Activated CD4-positive, alpha-beta T cell treated with anti-CD3 and anti-CD28 coated beads, Interleukin-2, amount 10 ng/mL, durations not matched to agents 7 days and 5 days (primary cell): ENCODE measurements at places on chromosomes 2 and 18. TPM values are rescaled to one million over a fixed set of nuclear protein-coding genes. Genes with fewer than 3 reads are reported as not detected.

DNA sequence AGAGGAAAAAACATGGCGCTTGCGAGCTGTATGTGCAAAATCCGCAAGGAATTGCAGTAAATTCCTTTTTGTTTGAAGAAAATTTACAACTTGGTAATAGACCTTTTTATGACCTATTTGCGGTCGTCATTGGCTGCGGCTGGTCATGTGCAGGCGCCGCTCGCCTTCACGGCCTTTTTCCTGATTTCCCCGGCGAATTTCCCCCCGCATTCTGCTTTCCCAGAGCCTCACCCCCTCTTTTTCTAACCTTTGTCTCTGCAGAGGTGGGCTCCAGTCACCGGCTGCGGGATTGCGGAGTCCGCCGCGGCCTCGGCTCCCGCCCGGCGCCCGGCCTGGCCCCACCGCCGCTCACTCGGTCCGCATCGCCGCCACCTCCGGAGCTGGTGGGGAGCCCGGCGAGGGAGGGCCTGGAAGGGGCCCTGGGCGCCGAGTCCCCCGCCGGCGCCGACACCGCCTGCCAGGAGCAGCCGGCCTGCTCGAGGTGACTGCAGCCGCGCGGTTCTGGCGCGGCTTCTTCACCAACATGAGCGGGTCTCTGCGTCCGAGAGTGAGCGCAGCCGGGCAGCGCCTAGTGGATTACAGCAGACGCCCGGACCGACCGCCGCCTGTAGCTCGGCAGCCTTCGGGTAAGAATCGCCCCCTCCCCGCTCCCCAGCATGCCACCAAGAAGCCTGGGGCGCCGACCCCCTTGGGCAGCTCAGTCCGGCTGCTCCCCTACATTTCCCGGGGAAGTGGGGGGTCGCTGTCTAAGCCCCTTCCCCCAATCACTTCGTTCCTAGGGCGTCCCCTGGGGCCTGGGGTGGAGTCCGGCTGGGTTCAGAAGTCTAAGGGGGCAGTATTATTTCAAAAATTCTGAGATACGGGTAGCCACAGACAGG is 7.1 kb downstream of the HOXD8 start:
- H3K36me3 ChIP-seq, result peaks cover 4% of the 10 kb centered on the region
- peaks cover 86% of the 10 kb centered on the region for H3K27me3 ChIP-seq
- DNase-seq, result no peak
- peaks cover 36% of the 10 kb centered on the region for H3K4me1 ChIP-seq

DNA sequence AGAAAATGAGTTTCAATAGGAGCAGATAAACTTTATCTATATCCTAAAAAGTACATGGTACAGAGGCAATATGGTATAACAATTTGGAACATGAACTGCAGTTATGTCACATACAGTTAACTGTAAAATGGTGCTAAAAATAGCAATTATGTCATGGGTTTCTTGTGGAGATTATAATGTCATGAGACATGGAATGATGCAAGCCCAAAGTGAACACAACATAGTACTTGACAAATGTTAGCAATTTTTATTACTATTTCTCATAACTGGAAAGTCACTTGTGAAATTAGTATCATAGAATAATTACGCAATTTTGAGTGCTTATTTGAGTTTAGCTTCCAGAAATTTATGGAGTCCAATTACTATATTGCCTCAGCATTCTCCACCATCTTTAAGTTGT is 1263.4 kb downstream of the DSC3 start:
- DNase-seq, result no peak
- no peaks in the 10 kb centered on the region for H3K36me3 ChIP-seq
- H3K4me3 ChIP-seq, result no peak overlapping the region
- no peaks in the 10 kb centered on the region for H3K27me3 ChIP-seq

SATB2 gene
- total RNA-seq, result 0.07 TPM

DNA sequence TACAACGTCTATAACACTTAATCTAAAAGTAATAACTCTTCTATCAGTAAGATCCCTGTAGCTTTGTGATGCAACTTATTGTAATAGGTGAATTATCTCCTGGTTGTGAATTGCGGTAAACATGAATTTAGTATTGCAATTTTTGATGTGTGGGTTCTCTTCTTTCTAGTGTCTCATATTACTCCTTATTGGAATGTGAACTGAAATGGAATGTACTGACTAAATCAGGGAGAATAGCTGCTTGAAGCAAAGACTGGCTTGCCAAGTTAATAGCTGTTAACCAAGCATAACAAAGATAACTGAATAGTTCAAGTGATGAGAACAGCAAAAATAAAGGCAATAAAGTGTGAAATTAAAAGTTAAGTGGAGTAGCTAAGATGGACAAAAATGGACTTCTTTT is 60.5 kb upstream of the TFPI start:
- no peaks in the 10 kb centered on the region for H3K36me3 ChIP-seq
- H3K27me3 ChIP-seq, result no peaks in the 10 kb centered on the region
- H3K27ac ChIP-seq, result no peak overlapping the region
- H3K4me1 ChIP-seq, result no peaks in the 10 kb centered on the region
- H3K4me3 ChIP-seq, result no peak overlapping the region

SULT1C4 gene
- not detected for total RNA-seq

DNA sequence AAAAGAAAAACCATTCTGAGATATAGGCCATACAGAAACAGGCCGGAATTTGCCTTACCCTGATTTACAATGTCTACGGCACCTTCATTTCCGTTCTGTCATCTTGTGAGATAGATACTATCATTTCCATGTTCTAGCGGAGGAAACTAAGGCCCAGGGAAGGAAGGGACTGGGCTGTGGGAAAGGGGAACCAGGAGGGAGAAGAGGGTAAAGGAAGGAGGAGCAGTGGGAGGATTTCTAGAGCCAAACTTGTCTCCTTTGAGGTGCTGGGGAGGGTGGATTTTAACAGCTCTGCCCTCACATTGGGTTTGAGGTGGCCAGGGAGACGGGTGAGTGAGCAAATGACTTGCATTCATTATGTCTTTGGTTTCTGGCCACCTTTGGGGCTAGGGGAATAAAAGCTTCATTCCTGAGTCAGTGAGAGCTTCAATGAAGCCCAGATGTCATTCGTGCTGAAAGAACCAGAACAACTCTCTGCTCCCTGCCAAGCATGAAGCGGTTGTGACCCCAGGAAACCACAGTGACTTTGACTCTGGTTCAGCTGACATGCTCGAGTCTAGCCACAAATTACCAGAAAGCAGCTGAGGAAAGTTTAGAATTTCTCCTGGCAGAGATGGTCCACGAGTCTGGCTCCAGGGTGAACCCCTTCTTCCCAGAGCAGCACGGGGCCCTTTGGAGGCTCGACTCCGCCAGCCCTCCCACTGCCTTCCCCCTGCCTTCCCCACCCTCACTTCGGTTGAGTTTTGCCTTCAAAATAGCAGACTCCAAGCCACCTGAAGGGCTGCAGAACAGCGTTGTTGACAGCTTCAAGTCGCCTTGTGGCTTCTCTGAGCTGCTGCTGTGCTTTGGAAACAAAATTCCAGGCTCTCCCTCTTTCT is 3.8 kb downstream of the ACTG2 start:
- no peaks in the 10 kb centered on the region for H3K27me3 ChIP-seq
- peak overlapping the region; percentile 42 for H3K4me3 ChIP-seq
- DNase-seq, result peak; percentile 64
- peaks cover 44% of the 10 kb centered on the region for H3K4me1 ChIP-seq

PRSS56 gene
- total RNA-seq, result not detected

GRCh38 chr18:76405681-76406356 is 89.2 kb downstream of the ZNF516 start:
- no peak overlapping the region for H3K27ac ChIP-seq
- no peaks in the 10 kb centered on the region for H3K27me3 ChIP-seq
- peak; percentile 57 for DNase-seq
- peaks cover 7% of the 10 kb centered on the region for H3K4me1 ChIP-seq
- H3K36me3 ChIP-seq, result no peaks in the 10 kb centered on the region
- no peak overlapping the region for H3K4me3 ChIP-seq

- no peaks in the 10 kb centered on the region for H3K36me3 ChIP-seq
- H3K4me3 ChIP-seq, result no peak overlapping the region
- H3K27me3 ChIP-seq, result peaks cover 8% of the 10 kb centered on the region
- no peak overlapping the region for H3K27ac ChIP-seq
- DNase-seq, result no peak
- H3K4me1 ChIP-seq, result no peaks in the 10 kb centered on the region
Observed at GRCh38 chr2:205580212-205580987, 101.9 kb upstream of the NRP2 start.

GRCh38 chr18:49817947-49818346 is 4.6 kb upstream of the ACAA2 start:
- peaks cover 79% of the 10 kb centered on the region for H3K4me1 ChIP-seq
- H3K27ac ChIP-seq, result peak overlapping the region; percentile 32
- DNase-seq, result no peak

- H3K4me3 ChIP-seq, result no peak overlapping the region
- H3K27ac ChIP-seq, result no peak overlapping the region
- H3K36me3 ChIP-seq, result no peaks in the 10 kb centered on the region
- no peak for DNase-seq
Observed at GRCh38 chr18:35549564-35549963, 32.0 kb upstream of the GALNT1 start.

DNA sequence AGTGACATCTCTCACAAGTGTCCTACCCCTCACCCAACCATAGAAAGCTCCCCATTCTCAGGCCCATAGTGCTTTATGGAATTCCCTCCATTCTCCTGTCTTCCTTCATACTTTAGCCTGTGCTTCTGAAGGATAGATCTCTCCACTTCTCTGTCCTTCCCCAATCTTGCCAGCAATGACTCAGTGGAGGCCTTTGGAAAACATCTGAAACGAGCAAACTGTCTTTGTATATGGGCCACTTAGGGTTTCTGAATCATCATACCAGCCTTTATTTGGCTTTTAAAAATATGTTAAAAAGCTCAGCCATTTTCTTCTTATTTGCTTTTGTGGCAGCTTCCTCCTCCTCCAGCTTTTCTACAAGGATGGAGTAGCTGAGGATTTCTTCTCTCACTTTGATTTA is 65.6 kb upstream of the ZNF385B start:
- no peak overlapping the region for H3K27ac ChIP-seq
- H3K4me1 ChIP-seq, result no peaks in the 10 kb centered on the region
- H3K4me3 ChIP-seq, result no peak overlapping the region
- no peak for DNase-seq
- no peaks in the 10 kb centered on the region for H3K27me3 ChIP-seq
- H3K36me3 ChIP-seq, result no peaks in the 10 kb centered on the region

GRCh38 chr18:3511980-3512379 is 62.0 kb downstream of the TGIF1 start:
- no peak overlapping the region for H3K4me3 ChIP-seq
- no peak for DNase-seq
- no peaks in the 10 kb centered on the region for H3K27me3 ChIP-seq
- H3K27ac ChIP-seq, result no peak overlapping the region

DNA sequence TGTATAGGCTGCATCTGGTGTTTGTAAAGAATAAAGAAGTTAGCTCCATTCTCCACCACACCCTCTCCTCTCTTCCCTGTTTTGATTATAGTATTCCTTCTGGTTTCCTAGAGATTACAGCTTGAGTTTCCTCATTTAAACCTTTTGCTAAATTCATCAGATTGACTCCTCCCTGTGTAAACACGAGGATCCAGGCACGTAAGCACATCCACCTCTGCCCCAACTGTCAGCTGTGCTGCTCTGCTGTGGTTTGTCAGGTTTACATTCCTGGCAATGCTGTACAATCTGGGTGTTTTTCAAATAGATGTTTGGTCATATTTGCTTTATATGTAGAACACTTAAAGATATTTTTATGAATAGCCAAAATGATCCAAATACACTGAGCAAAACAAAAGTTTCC is 302.8 kb downstream of the PTGR3 start:
- H3K27ac ChIP-seq, result no peak overlapping the region
- no peaks in the 10 kb centered on the region for H3K36me3 ChIP-seq
- H3K4me3 ChIP-seq, result no peak overlapping the region
- no peaks in the 10 kb centered on the region for H3K27me3 ChIP-seq

GRCh38 chr2:59935005-59935404 is 618.4 kb downstream of the BCL11A start:
- H3K4me3 ChIP-seq, result no peak overlapping the region
- no peak for DNase-seq
- H3K27ac ChIP-seq, result no peak overlapping the region
- no peaks in the 10 kb centered on the region for H3K36me3 ChIP-seq
- no peaks in the 10 kb centered on the region for H3K27me3 ChIP-seq

GRCh38 chr2:97878865-97879264 is 116.9 kb downstream of the TMEM131 start:
- H3K27ac ChIP-seq, result no peak overlapping the region
- no peak for DNase-seq
- peaks cover 23% of the 10 kb centered on the region for H3K36me3 ChIP-seq
- H3K4me1 ChIP-seq, result no peaks in the 10 kb centered on the region

GRCh38 chr18:13036622-13037320 is 45.6 kb downstream of the CEP192 start:
- H3K4me3 ChIP-seq, result no peak overlapping the region
- H3K27ac ChIP-seq, result no peak overlapping the region
- peaks cover 7% of the 10 kb centered on the region for H3K4me1 ChIP-seq

- no peak overlapping the region for H3K4me3 ChIP-seq
- no peaks in the 10 kb centered on the region for H3K27me3 ChIP-seq
- DNase-seq, result no peak
- H3K4me1 ChIP-seq, result no peaks in the 10 kb centered on the region
- no peaks in the 10 kb centered on the region for H3K36me3 ChIP-seq
- no peak overlapping the region for H3K27ac ChIP-seq
Observed at GRCh38 chr2:63131196-63131595, 80.6 kb downstream of the OTX1 start.

- no peaks in the 10 kb centered on the region for H3K27me3 ChIP-seq
- H3K36me3 ChIP-seq, result peaks cover under 1% of the 10 kb centered on the region
- H3K27ac ChIP-seq, result no peak overlapping the region
- no peaks in the 10 kb centered on the region for H3K4me1 ChIP-seq
- no peak for DNase-seq
Observed at GRCh38 chr2:148132412-148132811, 111.5 kb downstream of the MBD5 start.

FNDC4 gene
- total RNA-seq, result not detected

DNA sequence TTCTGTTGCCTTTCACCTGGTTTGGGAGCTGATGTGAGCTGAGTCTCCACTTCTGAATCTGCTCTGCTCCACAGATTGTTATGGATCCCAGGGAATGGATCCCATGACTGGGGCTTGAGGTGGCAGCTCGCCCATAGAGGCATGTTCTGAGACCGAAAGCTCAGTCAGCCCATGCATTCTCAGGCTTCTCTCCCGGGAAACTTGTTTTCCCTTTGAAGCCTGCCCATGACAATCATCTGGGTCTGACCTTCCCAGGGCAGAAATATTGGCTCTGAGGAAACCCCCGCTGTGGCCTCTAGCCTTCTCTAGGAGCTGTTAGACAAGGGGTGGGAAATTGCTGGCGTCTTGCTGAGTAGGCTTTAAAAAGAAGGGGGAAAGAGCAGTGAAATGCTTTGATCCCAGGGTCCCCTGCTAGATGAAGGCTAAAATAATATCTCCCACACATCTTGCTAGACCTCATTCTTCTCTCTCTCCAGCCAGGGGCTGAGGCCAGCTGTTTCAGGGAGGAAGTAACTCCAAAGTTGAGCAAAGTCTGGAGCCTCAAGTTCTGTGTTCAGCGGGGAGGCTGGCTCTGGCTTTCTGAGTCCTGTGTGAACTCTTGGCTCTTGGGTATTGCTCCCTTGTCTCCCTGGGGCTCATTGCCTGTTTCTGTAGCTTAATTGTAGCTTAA is 2.0 kb downstream of the VAMP8 start:
- peak overlapping the region; percentile 93 for H3K4me3 ChIP-seq
- peaks cover 50% of the 10 kb centered on the region for H3K4me1 ChIP-seq
- H3K27me3 ChIP-seq, result no peaks in the 10 kb centered on the region
- no peak for DNase-seq
- peak overlapping the region; percentile 92 for H3K27ac ChIP-seq
- H3K36me3 ChIP-seq, result peaks cover 38% of the 10 kb centered on the region

RAB17 gene
- not detected for total RNA-seq

TUBA4B gene
- not detected for total RNA-seq
